Thoracic aorta (tissue), 2 donors: ENCODE measurements at places on chromosomes 12 and 14. TPM values are rescaled to one million over a fixed set of nuclear protein-coding genes. Genes with fewer than 3 reads are reported as not detected.

The IL22 gene
- total RNA-seq = not detected

The SLC5A8 gene
- not detected for total RNA-seq

GRCh38 chr12:31821484-31821883 lies 92.7 kb upstream of the AMN1 start:
- no peaks in the 10 kb centered on the region for H3K27me3 ChIP-seq
- no peaks in the 10 kb centered on the region for H3K4me1 ChIP-seq

DNA sequence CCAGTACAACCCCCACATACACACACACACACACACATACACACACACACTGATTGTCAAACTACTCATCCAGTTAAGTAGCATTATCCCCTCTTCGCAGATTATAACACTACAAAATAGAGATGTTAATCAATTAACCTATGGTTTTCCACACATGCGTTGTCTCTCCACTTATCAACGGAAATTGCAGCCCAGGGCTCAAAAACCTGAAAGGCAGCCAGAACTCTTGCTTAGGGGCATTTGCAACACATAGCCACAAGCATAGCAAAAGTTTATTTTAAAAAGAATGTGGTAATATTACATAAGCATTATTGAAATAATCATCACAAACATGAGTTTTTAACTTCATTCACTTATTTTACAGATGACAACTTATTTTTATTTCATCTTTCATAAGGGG lies 265.8 kb downstream of the SLC16A7 start:
- no peaks in the 10 kb centered on the region for H3K4me1 ChIP-seq
- no peak overlapping the region for H3K4me3 ChIP-seq
- H3K27me3 ChIP-seq = no peaks in the 10 kb centered on the region
- H3K27ac ChIP-seq = no peak overlapping the region
- H3K36me3 ChIP-seq = no peaks in the 10 kb centered on the region

GRCh38 chr12:131674373-131674772 lies 36.5 kb upstream of the SFSWAP start:
- H3K27ac ChIP-seq = no peak overlapping the region
- no peaks in the 10 kb centered on the region for H3K36me3 ChIP-seq
- DNase-seq = no peak
- H3K4me3 ChIP-seq = no peak overlapping the region
- no peaks in the 10 kb centered on the region for H3K4me1 ChIP-seq

DNA sequence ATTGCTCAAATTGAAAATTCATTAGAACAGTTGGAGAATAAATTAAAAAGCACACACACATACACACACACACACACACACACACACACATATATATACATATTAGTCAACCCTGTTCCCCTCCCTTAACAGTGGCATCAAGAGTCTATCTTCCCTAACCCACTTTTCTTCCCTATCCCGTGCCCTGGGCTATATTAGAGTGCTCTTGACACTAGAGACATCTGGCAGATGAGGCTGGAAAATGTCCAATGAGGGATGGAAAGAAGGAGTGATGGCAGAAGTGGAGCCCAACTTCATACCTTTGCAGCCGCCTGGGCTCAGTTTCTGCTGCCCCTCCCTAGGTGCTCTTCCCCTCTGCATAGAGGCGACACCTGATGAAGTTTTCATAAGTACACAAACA lies 172.4 kb upstream of the NUDT4 start:
- no peaks in the 10 kb centered on the region for H3K27me3 ChIP-seq
- no peak overlapping the region for H3K27ac ChIP-seq
- no peak overlapping the region for H3K4me3 ChIP-seq
- H3K36me3 ChIP-seq = no peaks in the 10 kb centered on the region
- no peaks in the 10 kb centered on the region for H3K4me1 ChIP-seq

DNA sequence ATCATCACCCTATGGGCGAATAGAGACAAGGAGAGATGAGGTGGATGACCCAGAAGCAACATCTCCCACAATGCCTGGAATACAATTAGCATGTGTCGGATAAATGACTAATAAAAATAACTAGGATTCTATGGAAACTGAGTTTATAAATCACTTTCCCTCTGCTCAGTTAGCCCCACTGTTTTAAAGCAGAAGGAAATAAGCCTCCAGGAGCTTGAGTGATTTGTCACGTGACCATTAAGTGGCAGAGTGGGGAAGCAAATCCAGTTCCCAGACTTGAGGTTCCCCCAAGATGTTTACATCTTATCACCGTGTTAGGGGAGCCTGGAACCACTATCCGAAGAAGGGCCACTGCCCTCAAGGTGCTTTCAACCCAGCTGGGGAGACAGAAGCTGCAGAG lies 136.5 kb upstream of the CCND2 start:
- no peak for DNase-seq
- H3K4me1 ChIP-seq = no peaks in the 10 kb centered on the region
- no peaks in the 10 kb centered on the region for H3K27me3 ChIP-seq
- no peak overlapping the region for H3K27ac ChIP-seq
- no peak overlapping the region for H3K4me3 ChIP-seq

- H3K27ac ChIP-seq = no peak overlapping the region
- DNase-seq = no peak
- no peaks in the 10 kb centered on the region for H3K36me3 ChIP-seq
- H3K27me3 ChIP-seq = no peaks in the 10 kb centered on the region
- H3K4me3 ChIP-seq = no peak overlapping the region
Measured at GRCh38 chr12:128069359-128069997, 197.5 kb upstream of the TMEM132C start.
